ENCODE measurements at places on chromosomes 6 and 20.

- no peak for DNase-seq
Measured at GRCh38 chr6:157806856-157807215, 16.2 kb upstream of the SNX9 start.

GRCh38 chr20:39349240-39349639, 387.1 kb downstream of the DHX35 start:
- DNase-seq = no peak

- no peak for DNase-seq
Measured at GRCh38 chr6:43717822-43718221, 30.2 kb upstream of the MRPS18A start.

- DNase-seq = no peak
Measured at GRCh38 chr6:20583444-20583800, 49.2 kb downstream of the CDKAL1 start.

DNA sequence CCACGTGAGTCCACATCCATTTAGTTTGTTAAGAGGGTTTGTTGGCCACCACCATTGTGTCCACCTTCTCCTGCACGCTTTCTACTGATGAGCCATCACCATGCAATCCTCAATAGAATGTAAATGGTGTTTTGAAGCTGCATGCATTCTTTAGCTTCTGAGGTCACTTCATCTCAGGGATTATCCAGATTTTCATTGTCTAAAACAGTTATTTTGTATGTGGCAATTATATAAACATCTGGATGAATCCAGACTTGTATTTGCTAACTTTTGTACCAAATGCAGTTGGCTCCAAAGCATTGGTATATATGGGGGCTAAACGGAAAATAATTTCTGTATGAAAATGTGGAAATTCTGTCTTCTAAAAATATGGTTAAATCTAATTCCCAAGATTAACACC, 231.2 kb upstream of the ARID1B start:
- DNase-seq = no peak

All from stimulated activated CD4-positive, alpha-beta T cell treated with anti-CD3 and anti-CD28 coated beads, Interleukin-12 subunit alpha, Interleukin-12 subunit beta, amount 100 ng/mL, for 48 hours (primary cell).